ENCODE measurements at places on chromosomes 12 and 14.

GRCh38 chr12:94586589-94587259, 63.6 kb downstream of the TMCC3 start:
- DNase-seq, result no peak

GRCh38 chr12:81597928-81598604, 161.1 kb downstream of the PPFIA2 start:
- no peak for DNase-seq

DNA sequence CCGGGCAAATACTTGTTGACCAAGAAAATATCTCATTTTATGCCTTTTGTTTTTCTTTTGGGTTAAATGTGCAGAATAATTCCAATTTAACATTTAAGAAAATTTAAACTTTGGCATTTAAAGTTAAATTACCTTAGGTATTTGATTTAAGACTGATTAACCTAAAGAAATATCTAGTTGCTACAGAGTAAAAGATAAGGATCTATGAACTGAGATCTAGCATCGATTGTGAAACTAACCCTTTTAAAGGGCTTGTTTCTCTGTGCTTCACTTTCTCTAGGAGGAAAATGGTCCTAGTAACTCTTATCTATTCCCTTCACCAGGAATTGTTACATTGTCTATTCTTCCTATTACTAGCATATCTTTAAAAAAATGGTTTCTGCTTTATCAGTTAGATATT, 2.6 kb upstream of the TTC8 start:
- no peak for DNase-seq

DNA sequence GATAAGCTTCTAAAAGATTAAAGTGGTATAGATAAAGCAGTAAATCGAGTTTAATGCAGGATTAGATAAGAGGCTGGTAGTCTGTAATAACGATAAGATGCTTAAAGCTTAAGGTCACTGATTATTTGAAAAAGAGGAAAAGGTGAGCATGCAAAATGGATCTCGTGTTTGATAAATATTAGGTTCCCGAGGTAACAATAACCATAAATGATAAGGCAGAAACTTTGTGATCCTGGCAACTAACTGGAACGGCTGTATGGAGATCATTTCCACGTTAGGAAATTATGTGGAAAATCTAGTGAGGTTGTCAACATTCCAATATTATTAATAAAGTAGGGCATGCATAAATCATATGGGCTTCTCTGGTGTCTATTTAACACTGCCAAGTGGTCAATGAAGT, 255.5 kb downstream of the EFCAB11 start:
- no peak for DNase-seq

- DNase-seq, result no peak
Observed at GRCh38 chr14:28765831-28766468, 637 bp upstream of the FOXG1 start.

DNA sequence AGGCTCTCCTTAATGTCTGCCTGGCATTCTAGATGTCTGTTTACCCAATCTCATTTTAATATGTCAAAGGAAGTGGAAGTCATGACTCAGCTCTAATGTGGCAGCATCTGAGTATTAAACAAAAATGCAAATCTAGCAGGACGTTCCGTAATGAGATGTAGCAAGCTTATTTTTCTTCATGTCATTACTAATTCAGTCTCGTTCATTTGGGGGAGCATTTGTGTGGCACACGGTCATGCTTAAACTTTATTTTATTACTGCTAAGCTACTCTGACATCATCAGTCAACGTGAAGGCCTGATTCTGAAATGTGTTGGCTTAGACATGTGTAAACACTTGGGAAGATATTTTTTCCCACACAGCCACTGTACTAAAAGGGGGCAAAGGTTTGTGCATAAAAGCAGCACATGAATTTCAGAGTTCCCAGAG, 326.7 kb upstream of the TMPO start:
- no peak for DNase-seq

- no peak for DNase-seq
Observed at GRCh38 chr12:119069147-119069642, 87.9 kb downstream of the SRRM4 start.

- no peak for DNase-seq
Observed at GRCh38 chr14:35958499-35958898, 132.4 kb downstream of the BRMS1L start.

DNA sequence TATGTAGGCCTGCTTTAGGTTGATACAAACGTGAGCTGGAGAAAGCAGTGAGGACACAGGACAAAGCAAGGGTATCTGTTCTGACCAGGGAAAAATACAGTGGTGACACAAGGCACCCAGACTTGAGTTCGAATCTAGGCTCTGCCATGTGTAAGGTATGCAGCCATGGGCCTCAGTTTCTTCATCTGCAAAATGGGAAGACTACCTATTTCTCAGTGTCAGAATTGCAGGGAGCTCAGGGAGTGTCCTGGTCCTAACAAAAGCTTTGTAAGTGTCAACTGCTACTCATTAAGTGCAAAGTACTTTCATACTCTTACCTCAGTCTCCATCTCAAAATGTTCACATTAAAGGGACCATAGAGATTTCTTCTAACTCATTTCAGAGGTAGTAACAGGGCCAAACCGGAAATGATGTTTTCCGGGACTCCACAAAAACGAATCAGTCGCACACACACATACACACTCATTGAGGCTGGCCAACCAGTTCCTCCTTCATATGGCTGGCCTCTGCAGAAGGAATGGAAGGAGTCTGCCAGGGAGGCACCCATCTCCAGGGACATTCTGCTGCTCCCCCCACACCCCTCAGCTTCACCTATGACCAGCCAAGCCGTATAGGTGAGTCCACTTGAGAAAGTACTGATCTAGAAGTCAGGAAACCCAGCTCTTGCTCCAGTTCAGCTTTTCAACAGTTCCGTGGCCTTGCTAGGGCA, 7.8 kb downstream of the CTDSP2 start:
- DNase-seq, result peak; percentile 56

- DNase-seq, result no peak
Observed at GRCh38 chr14:19800282-19801117, 3.1 kb upstream of the OR4N2 start.

DNA sequence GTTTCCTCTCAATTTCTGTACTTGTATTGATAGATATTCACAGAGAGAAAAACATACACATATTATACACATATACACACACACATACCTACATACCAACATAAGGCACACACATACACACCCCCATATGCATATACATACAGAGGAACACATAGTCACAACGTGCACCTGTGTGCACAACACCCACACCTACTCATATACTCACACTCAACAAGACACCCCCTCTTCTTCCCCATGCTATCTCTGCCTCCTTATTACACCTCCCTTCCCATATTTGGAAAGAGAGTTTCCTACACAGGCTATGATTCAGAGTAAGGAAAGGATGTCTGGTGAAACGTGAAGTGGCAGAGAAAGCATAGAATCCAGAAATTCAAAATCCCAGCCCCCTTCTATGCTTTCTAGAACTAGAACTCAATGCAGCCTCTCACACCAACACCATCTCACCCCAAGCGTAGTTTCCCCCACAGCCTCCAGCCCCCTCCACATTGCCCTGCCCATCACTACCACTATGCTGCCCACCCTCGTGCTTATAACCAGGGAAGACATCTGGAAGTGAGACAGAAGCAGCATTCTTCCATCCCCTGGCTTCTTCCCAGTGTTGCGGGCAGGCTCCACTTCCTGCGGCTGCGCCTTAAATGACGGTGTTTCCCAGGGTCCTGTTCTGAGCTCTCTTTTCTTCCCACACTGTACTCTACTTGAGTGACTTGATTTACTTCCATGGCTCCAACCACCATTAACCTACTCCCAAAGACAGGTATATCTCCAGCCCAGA, 2.4 kb downstream of the RNASE8 start:
- DNase-seq, result no peak

DNA sequence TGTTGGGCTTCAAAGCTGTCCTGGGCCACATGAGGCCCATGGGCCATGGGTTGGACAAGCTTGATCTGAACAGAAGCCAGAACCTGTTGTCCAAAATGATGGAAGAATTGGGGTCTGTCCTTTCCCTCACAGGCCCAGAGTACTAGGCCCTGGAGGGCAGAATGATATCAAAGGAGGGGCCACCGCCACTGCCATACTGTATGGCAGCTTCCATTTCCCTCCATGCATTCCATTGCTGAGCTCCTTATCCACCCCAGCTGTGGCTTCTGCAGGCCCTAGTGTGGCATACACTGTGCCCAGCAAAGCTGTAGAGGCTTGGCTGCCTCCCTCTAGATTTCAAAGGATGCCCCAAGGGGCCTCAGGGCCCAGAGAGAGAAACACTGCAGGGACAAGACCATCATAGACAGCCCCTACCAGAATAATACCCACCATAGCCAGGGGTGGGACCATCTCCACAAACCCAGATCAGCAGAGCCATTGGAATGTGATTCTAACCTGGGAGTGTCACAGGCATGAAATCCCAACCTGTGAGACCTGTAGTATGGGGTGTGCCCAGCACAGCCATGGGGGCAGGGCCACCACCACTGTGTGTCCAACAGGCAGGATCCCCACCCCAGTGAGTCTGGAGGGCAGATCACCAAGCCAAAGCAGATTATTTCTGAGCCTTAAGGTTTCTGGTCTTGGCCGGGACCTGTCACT, 61.4 kb upstream of the BEGAIN start:
- no peak for DNase-seq

- DNase-seq, result no peak
Observed at GRCh38 chr12:95143621-95144205, 70.3 kb upstream of the NR2C1 start.

DNA sequence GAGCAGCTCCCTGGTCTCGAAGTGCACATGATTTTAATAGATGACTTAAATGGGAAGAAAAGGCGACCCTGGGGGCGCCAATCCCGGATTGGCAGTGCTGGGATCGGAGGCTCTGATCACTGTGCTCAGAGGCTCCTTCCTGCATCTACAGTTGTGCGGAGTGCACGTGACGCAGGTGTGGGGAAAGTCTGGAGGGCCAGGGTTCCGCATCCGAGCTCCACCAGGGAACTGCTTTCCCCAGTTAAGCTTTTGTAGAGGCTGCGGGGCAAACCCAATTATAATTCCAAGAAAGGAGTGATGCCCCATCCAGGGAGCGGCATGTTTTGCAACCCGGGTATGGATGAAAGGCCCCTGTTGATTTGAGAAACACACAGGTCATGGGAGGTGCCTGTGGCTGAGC, 36.5 kb downstream of the ELK3 start:
- DNase-seq, result no peak

DNA sequence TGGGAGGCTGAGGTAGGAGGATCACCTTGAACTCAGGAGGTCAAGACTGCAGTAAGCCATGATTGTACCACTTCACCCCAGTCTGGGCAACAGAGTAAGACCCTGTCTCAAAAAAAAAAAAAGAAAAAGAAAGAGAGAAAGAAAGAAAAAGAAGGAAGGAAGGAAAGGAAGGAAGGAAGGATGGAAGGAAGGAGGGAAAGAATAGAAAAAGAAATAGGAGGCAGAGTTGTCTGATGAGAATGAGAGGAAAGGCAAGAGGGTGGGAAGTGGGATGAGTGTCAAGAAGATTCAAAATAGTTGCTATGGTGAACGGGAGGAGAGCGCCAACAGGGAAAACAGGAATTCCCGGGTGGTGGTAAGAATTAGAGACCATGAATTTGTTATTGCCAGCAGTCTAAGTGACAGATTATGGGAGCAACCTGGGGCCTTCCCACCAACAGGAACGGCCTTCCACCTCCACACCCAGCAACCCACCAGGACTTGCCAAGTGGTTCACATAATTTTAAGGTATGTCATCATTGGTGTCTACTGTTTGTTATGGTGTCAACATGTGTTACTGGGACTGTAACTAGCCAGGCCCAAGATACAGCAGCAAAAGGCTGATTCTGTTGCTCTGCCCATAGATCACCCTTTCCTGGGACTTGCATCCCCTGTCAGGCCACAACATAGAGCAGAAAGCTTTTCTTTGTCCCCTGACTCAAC, 36.1 kb upstream of the C12orf76 start:
- no peak for DNase-seq

DNA sequence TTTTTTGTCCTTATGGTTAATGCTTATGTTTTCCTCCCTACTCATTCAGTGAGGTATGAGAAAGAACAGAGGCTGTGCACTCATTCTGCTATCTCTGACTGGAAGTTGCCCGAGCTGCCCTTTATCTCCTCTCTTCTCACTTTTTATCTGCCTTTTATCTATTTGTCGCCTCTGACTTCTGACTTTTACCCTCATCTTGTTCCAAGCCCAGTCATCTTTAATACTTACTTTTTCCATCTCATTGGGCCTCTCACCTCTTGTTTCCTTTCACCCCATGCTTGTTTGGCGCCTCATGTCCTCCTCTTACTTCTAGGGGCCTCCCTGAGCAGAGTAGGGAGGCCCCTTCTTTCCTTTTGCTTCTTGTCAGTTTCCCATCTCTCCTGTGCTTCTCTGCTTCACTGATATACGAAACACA, 50.7 kb downstream of the DIP2B start:
- peak; percentile 63 for DNase-seq

DNA sequence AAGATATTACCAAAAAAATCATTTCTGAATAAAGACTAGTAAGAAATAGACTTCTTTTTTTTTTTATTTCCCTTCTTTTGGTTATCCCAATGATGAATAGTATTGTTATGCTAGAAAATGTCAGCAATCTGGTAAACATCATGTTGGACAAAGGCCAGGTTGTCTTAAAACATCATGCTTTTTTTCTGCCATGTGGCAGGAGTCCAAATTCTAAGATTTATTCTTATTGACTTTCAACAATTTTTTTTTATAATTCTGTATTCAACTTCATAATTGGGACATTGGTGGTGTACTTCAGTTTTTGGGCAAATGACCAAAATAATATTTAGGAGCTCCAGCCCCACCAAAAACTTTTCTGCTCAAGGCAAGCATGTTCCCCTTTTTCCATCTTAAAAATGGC, 10.5 kb downstream of the DCN start:
- no peak for DNase-seq

DNA sequence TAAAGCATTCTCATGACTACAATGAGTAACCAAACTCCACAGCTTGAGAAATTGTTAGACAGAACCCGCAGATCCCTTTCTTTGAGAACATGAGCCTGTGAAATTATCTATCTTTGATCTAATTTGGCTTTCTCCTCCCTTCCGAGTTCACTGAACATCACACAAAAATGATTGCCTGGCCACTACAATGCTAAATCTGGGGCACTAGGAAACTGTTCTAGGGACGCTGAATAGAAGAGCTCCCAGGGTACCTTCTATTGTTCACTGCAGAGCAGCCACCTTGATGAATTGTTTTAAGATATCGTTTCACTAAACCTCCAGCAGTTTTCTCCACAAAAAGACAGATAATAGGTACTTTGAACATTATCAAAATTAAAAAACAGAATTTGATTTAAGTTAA, 47.5 kb downstream of the SINHCAF start:
- DNase-seq, result no peak

DNA sequence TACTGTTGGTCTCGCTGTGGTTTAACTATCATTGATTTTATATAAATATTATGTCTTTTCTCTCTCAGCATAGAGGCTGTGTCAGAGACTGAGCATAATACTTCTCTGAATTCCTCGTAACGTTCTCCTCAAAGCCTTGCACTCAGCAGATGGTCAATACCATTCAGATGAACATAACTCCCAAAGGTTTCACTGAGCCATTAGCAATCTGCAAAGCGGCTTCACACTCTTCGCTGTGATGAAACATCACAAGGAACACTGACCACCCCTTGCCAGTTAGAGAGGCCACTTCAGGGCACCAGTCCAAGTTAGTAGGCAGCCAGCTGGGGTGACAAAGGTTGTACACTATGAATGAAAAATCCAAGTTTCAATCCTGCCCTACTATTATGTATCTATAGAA, 30.1 kb upstream of the STON2 start:
- no peak for DNase-seq

- DNase-seq, result peak; percentile 38
Observed at GRCh38 chr14:54627540-54628363, 60.8 kb downstream of the SAMD4A start.
